ENCODE measurements at places on chromosomes 6 and 20.
A peak's percentile ranks its signal among the peaks of the same experiment; 100 is the strongest.

DNA sequence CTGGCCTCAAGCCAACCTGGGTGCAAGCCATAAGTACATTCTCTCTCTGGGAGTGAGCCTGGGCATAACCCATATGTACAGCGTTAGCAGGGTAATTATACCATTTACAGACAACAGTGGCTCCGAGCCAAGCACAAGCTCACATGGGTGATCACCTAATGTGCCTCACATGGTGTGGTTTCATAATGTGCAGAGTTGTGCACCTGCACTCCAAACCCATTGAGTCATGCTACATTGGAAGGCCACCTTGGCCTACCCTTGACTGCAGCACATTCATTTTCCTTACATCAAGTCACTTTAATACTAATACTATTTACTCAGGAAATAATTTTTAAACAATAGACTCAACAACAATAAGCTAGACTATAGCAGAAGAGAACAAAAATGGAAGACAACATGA is 194.5 kb upstream of the PLN start:
- no peak for DNase-seq

DNA sequence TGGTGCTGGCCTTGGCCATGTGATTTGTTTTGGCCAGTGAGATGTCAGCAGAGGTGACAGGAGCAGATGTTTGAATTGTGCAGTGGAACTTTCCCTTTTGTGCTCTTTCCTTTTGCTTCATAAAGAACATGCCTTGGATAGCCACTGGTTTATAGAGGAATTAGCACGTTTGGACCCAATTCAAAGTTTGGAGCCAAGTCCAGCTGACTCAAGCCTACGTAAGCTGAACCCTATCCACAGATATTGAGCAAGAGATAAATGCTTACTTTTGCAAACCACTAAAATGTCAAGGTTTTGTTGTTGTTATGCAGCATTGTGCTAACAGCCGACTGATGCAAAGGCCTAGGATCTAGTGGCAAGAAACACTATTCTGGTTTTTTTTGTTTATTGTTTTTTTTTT is 230.9 kb upstream of the CITED2 start:
- DNase-seq, result no peak

DNA sequence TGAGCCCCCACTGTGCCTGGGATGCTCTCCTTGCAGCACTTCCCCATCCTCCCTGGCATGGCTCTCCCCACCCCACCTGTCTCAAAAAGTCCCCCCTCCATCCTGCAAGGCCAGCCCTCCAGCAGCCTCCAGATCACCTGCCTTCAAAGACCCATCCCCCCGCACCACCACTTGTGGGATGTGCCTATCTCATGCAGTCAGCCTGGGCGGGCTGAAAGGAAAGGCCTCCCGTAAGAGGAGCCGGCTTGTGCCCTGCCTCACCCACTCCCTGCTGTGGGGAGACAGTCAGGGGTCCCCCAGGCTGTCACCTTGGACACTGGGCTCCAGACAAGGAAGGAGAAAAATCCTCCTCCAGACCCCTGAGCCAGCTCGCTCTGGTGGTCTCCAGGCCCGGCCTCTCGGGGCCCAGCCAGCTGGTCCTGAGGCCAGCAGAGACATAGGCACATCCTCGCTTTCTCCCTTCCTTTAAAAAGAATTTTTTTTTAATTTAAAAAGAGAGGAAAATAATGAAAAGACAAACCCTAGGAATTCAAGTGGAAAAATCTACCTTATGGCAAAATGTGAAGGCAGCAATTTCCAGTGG is 77.3 kb downstream of the GRM4 start:
- no peak for DNase-seq

DNA sequence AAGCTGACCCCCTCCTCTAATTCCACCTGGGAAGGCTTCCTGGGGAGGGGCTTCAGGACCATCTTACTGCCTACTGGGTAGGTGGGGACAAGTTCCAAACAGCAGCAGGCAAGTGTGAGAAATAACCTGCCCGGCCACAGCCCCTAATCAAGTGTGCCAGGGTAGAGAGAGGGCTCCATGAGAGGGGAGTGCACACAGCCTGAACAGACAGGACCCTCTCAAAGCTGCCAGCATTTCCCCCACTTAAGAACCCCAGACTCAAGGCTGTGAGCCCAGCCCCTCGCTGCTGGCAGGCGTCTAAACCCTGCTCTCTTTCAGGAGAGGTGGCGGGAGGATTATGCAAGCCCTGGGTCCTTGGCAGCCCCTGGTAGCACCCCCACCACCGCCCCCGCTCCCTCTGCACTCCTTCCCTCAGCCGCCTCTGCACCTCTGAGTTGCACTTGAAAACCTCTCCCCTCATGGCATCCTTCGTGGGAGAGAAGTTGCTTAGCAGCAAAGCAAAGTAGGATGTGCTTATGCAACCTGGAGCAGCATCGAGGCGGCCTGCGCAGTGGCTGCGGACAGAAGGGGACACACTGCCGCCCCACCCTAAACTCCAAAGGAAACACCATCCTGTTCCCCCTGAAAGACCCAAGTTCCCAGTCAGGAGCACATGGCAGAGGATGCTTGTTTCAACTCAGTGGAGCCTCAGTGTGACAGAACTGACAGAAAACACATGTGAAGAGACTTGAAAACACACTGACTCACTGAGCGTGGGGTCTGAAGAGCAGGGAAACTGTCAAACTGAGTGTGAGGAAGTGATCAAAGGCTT is 10.5 kb downstream of the DDRGK1 start:
- no peak for DNase-seq

- DNase-seq, result no peak
These were observed 33.2 kb downstream of the ANKS1A start for GRCh38 chr6:34922177-34922663.

DNA sequence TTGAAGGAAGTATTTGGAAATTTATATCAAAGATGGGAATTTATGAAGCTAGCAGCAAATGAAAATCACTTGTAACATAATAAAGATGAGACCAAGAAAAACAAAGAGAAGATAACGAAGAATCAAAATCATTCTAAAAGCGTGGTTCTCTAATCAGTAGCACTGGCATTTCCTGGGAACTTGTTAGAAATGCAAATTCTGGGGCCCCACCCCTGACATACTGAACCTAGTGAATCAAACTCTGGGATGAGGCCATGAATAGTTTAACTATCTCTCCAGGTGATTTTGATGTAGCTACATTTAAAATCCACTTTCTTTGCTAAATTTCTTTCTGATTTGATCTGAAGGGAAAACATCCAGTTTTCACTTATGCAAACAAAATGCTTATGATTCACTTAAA is 1075.6 kb downstream of the HACE1 start:
- DNase-seq, result no peak

GRCh38 chr20:44552950-44553908 is 29.1 kb upstream of the PKIG start:
- DNase-seq, result peak; percentile 79

DNA sequence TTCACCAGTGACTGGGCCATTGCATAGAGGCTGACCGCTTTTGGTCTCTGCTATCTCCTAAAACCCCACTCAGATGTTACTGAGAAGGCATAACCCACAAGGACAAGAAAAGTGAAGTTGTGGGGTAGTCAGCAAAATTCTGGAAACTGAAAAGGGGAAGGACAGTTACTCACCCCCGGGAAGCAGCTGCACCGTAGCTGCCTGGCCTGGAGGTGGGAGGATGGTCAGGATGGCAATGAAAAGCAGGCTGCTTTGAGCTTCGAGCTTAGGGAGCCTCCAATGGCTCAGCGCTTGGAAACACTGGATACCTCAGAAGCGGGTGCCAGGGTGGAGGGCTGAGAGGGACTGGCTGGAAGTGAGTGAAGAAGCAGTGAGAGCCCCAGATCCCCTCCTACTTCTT is 56.0 kb downstream of the KCNK5 start:
- peak; percentile 80 for DNase-seq

- DNase-seq, result peak; percentile 56
These were observed 1.1 kb downstream of the CD164 start for GRCh38 chr6:109381061-109381746.

DNA sequence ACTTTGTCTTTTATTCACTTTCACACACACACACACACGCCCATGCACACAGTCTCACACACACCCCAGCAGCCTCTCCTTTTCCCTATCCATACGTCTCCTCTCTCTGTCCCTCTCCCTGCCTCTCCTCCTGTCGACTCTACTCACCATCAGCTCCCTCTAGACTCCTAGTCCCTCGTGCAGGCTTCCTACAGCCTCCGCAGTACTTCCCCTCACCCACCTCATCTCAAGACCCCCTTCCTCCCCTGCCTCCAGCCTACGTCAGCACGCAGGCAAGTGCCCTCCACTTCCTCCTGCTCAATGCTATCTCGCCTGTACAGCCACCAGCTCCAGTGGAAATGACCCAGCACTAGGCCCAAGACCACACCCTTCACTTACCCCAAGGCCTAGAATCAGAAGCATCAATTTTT is 820 bp upstream of the TREML2 start:
- peak; percentile 92 for DNase-seq

DNA sequence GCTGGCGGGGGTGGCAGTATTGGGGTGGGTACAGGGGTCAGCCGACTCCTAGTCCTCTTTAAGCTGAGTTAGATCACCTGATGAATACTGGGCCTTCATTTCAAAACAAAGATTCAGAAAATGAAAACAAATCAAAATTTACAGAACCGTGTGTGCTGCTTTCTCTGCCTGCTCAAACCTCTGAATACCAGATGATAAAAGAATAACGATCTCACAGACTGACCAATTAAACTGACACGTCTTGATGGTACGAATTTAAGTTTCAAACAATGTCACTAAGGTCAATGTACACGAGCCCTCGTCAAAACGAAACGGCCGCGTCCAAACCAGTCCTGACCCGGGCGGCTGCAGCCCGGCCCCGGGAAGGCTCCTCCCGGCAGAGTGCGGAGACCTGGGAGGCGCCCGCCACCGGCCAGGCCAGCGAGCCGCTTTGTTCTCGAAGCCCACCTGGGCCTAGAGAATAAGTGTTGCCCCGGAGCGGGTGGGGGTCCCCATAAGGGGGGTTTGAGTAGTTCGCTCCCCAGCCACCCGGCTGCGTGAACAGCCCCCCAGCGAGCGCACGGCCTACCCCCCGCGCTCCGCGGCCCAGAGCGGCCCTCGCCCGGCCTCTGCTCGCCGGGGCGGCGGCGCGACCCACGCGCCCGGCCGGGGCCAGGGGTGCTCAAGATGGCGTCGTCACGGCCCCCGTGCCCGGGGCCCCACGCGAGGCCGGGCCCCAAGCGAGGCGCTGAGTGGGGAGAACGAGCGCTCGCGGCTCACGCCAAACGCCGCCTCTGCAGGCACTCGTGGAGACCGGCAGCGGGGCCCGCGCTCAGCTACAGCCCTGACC is 728 bp downstream of the PSMA7 start:
- peak; percentile 18 for DNase-seq

- no peak for DNase-seq
These were observed 394.6 kb upstream of the MMS22L start for GRCh38 chr6:97677626-97678025.

GRCh38 chr6:131997429-131998153 is 46.4 kb upstream of the CCN2 start:
- no peak for DNase-seq

DNA sequence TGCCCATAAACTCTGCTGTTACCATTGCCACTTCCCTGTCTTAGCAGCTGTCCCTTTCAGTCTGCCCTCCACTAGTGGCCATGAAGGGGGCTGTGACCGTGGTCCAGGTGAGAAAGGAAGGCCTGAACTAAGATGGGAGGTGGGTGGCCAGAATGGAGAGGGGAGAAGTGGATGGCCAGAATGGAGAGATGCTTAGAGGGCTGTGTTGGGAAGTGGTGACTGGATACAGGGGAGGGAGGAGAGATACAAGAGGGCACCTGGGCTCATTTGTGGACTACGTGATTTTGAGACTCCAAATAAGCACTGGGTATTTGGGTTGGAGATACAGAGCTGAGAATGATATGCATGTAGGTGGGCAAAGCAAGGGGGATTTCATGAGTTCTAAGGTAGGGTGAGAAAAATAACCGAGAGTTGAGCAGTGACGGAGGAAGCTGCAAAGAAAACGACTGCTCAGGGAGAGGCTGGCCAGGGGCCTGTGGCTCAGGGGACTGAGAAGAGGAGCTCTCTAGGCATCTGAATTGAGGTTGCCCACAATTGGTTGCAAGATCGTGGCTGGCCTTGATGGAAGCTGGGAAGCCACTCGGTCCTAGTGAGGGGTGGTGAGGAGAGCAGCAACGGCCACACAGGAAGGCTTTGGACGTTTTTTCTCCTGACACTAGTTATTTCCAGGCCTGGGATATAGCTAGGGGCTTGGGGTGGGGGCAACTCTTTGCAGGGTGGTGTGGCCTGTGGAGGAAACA is 36.9 kb downstream of the PANK2 start:
- peak; percentile 48 for DNase-seq

- DNase-seq, result no peak
These were observed 129.0 kb downstream of the REV3L start for GRCh38 chr6:111353912-111354462.

Data from hematopoietic multipotent progenitor cell treated with erythropoietin and hydrocortisone succinate and interleukin-3 and kit ligand, for 4 days (in vitro differentiated cells).